ENCODE measurements at places on chromosomes 4 and X.
A peak's percentile ranks its signal among the peaks of the same experiment; 100 is the strongest.

GRCh38 chrX:130497531-130497930, 95.7 kb downstream of the RBMX2 start:
- DNase-seq, result peak; percentile 9

- no peak for DNase-seq
These were observed 131.4 kb downstream of the TRAM1L1 start for GRCh38 chr4:116953947-116954346.

DNA sequence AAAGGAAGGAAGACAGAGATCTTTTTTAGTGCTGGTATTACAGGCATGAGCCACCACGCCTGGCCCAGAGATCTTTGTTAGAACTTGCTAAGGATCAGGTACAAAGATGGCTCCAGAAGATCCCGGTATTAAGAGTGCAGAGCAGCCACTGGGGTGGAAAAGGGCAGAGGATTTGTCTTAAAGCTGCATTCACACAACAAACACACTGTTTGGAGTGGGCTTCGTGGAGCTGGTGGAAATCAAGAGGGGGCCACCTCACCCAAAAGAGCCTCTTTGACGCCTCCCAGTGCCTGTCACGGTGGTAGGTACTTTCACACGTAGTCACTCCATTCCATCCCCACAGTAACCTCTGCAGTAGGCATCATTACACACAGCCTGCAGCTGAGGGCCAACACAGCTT, 13.3 kb downstream of the HELT start:
- no peak for DNase-seq

DNA sequence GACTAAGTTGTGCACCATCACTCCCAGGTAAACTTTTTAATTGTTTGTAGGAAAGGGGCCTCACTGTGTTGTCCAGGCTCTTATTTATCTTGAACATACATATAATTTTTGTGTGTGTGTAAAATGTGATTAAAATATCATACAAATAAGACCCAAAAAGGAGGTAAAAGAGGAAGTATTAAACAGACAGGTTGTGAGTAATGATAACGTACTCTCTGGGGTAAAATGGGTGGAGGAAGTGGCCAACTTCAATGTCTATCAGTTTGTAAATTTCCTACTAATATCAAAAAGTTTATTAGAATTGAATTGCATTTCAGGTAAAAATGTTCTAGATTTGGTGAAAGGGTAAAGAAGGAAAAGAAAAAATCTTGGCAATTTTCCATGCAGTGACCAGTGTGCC, 48.8 kb downstream of the SULT1E1 start:
- no peak for DNase-seq

DNA sequence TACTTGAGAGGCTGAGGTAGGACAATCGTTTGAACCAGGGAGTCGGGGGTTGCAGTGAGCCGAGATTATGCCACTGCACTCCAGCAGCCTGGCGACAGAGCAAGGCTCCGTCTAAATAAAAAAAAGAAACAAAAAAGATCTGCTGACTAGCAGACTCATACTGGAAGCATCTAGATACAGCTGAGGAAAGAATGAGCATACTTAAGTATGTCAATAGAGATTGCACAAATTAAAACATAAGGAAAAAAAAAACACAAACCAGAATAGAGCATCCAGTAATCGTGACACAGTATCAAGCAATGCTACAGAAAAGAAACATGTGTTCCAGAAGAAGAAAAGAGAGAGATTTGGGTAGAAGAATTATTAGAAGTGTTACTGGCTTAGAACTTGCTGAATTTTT, 105.5 kb upstream of the SPOCK3 start:
- no peak for DNase-seq

DNA sequence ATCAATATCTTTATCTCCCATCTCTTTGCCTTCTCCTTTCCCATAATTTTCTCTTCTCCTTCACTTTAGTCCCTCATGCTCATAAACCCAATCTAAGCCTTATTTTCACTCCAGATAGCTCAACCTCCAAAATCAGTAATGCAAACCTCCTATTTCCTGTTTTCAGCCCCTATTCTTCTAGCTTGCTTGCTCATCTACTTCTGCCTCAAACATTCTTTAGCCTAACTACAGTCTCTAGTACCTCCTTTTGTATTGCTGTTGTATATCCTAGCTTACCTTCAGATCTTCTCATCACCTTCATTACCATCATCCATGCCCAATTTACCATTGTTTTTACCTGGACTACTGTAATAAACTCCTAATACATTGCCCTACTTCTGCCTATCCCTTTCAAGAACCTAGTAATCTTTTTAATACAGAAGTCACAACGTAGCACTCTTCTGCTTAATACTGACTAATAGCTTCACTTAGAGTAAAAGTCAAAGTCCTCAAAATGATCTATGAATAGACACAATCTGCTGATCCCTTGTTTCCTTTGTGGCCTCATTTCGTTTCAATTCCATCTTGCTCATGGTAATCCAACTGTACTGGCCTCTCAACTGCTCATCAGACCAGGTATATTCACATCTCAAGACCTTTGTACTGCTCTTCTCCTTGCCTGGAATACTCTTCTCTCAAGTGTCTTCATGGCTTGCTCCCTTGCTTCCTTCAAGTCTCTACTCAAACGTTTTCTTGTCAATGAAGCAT, 123.4 kb downstream of the FAM13A start:
- DNase-seq, result no peak
